Left lobe of liver (tissue), 2 donors: ENCODE measurements at places on chromosomes 2 and 18. TPM values are rescaled to one million over a fixed set of nuclear protein-coding genes. Genes with fewer than 3 reads are reported as not detected.

Gene EPB41L3
- total RNA-seq: 4.0 TPM

Gene SCG2
- not detected for total RNA-seq

Gene PPP1R1C
- total RNA-seq: 7.2 TPM

Gene GALR1
- total RNA-seq: not detected

Gene FAP
- 0.58 TPM for total RNA-seq

Gene M1AP
- not detected for total RNA-seq

Gene ALLC
- 0.20 TPM for total RNA-seq
